HepG2 (cell line): ENCODE measurements at places on chromosomes 1 and 21. TPM values are rescaled to one million over a fixed set of nuclear protein-coding genes. Genes with fewer than 3 reads are reported as not detected.

GRCh38 chr1:183585038-183585437 lies 5.2 kb downstream of the NCF2 start:
- H3K4me1 ChIP-seq, result peaks cover 5% of the 10 kb centered on the region; the same call in 1 of the 2 replicates
- H3K27me3 ChIP-seq, result peaks cover 1% of the 10 kb centered on the region; the same call in 1 of the 2 replicates
- no peak overlapping the region for H3K27ac ChIP-seq
- no peaks in the 10 kb centered on the region for H3K36me3 ChIP-seq

GRCh38 chr1:109368464-109368863 lies 29.3 kb downstream of the SORT1 start:
- H3K27me3 ChIP-seq, result no peaks in the 10 kb centered on the region
- H3K27ac ChIP-seq, result no peak overlapping the region
- no peak overlapping the region for H3K4me3 ChIP-seq
- H3K4me1 ChIP-seq, result peaks cover 57% of the 10 kb centered on the region

GRCh38 chr1:37914719-37915475 lies 32.0 kb downstream of the INPP5B start:
- H3K36me3 ChIP-seq, result no peaks in the 10 kb centered on the region; the same call in 2 of the 3 replicates
- peaks cover 20% of the 10 kb centered on the region for H3K4me1 ChIP-seq
- H3K27ac ChIP-seq, result peak overlapping the region; percentile 20
- H3K27me3 ChIP-seq, result no peaks in the 10 kb centered on the region
- H3K4me3 ChIP-seq, result no peak overlapping the region
- DNase-seq, result peak; percentile 68

The KCNC4 gene
- polyA plus RNA-seq, result 0.66 and 1.0 TPM in 2 replicates

DNA sequence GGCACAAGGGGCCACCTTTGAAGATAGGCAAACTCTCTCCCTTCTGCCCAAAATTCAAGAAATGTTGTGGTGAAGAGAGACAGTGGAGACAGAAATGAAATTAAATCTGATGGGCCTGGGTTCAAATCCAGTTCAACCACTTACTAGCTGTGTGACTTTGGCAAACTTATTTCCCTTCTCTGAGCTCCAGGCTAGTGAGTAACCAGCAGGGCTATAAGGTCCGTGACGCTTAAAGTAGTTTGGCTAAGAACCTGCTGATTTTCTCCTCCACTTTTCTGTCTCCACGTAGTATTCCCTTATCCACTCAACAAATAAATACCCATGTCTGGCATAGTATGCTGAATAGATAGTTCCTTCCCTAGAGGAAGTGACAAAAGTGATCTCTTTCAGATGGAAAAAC lies 1.9 kb downstream of the SLC2A1 start:
- DNase-seq, result no peak
- peak overlapping the region; percentile 93 for H3K4me3 ChIP-seq
- H3K27me3 ChIP-seq, result no peaks in the 10 kb centered on the region
- H3K27ac ChIP-seq, result peak overlapping the region; percentile 80

- H3K4me1 ChIP-seq, result peaks cover 54% of the 10 kb centered on the region
- H3K36me3 ChIP-seq, result no peaks in the 10 kb centered on the region
- H3K27ac ChIP-seq, result no peak overlapping the region
- no peaks in the 10 kb centered on the region for H3K27me3 ChIP-seq
- H3K4me3 ChIP-seq, result no peak overlapping the region
Observed at GRCh38 chr1:200317236-200317635, 92.6 kb downstream of the ZNF281 start.

- H3K27ac ChIP-seq, result no peak overlapping the region
- H3K4me3 ChIP-seq, result no peak overlapping the region
- peaks cover 25% of the 10 kb centered on the region for H3K4me1 ChIP-seq
- H3K27me3 ChIP-seq, result no peaks in the 10 kb centered on the region
- DNase-seq, result no peak
Observed at GRCh38 chr1:220914283-220915116, 35.3 kb downstream of the HLX start.

The IL19 gene
- not detected in 2 replicates for polyA plus RNA-seq
